Fibroblast of villous mesenchyme (primary cell): ENCODE measurements at places on chromosomes 3 and 15.
A peak's percentile ranks its signal among the peaks of the same experiment; 100 is the strongest.

DNA sequence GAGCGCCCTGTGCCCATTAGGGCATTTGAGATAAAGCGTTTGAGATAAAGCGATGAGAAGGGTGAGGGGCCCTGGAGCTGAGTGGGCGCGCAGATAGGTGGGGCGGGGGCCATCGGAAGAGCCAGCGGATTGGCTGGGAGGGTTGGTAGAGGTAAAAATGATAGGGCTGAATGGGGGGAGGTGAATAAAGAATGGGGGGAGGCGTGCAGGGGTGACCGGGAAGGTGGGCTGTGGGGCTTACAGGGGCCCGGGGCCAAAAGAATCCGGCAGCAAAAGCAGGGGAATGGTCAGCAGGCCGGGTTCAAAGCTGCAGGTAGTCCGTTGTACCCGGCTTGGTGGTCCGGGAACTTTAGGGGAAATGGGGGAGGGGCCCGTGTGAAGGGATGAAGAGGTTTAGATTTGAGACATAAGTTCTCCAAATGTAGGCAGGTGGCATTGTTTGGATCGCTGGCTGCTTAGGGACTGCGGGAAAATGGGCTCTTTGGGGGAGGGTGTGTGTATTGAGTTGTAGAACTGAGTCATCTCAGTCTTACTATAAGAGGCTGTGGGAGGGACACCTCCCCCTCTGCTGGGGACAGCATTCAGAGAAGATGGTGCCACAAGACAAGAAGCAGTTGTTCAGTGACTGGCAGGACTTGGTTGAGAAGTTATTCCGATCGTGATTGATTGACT lies 610 bp downstream of the ARID3B start:
- DNase-seq: peak; percentile 41

- peak; percentile 64 for DNase-seq
Observed at GRCh38 chr15:72554471-72555425, 80.6 kb downstream of the ARIH1 start.

- DNase-seq: no peak
Observed at GRCh38 chr3:176106380-176106779, 1090.9 kb downstream of the TBL1XR1 start.

GRCh38 chr15:92393071-92393979 lies at the start of gene ST8SIA2:
ST8SIA2 (plus strand) TSS chr15:92393881; CDS start chr15:92394065, 184 bp downstream.
- DNase-seq: no peak

DNA sequence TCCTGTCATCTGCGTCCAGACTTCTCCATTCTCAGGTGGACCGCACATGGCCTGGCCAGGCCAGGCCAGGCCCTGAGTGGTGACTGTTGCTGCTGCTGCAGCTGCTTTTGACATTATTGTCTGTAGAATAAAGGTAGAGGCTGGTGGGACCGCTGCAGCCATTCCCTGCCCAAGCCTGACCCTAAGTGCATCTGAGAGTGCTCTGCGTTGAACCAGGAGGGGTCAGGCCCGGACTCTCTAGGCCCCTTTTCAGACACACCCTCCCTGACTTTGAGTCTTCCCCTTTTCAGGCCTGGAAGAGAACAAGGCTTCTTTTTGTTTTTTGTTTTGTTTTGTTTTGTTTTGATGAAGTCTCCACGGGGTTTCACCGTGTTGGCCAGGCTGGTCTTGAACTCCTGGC lies 54.6 kb upstream of the FLNB start:
- no peak for DNase-seq
